ENCODE measurements at places on chromosomes 12 and 14.

DNA sequence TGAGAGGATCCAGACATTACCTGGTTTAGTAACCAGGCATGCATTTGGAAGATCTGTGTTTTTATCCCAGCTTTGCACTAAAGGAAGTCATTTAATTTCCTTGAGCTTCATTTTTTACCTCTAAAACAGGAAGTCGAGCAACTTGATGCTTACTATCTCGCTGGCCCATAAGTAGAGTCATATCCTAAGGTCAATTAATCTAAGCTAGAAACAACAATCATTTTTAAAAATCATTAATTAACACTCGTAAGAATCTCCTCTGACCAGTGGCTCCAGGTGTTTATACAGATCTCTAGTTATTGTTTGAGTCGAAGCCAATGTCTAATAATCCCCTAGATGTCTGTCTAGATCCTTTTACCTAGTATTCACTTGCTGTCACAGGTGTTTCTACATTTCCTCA lies 355.8 kb upstream of the DCN start:
- no peak for DNase-seq

GRCh38 chr14:76186308-76187027 lies 34.7 kb downstream of the GPATCH2L start:
- DNase-seq: no peak

GRCh38 chr12:132296063-132296462 lies 33.3 kb downstream of the GALNT9 start:
- DNase-seq: no peak

GRCh38 chr12:98058213-98058612 lies 457.2 kb upstream of the TMPO start:
- no peak for DNase-seq

- no peak for DNase-seq
Measured at GRCh38 chr12:110732572-110732971, 10.1 kb downstream of the PPP1CC start.

- peak; percentile 63 for DNase-seq
Measured at GRCh38 chr14:71554323-71554722, 377.9 kb upstream of the RGS6 start.

- DNase-seq: no peak
Measured at GRCh38 chr14:64509036-64509435, 4.5 kb downstream of the ZBTB1 start.

- no peak for DNase-seq
Measured at GRCh38 chr14:40213701-40214100, 781.5 kb upstream of the FBXO33 start.

DNA sequence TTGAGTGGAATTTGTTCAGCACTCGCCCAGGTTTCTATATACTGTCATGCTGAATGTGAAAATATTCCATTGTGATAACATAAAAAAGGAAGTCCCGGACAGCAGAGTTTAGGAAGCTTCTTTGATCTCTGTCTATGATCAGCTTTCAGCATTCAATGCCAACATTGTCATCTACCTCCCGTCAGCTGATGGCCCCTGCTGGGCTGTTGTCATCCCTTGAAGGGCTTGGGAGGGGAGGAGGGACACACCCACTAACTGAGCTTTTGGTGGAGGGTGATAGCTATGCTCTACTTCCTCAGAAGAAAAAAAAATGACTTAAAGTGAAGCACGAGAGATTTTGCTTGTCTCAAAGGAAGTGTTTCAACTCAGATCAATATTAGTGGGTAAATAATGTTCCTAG lies 4.7 kb upstream of the KRT77 start:
- DNase-seq: no peak
